ENCODE measurements at places on chromosomes 2 and 18.
A peak's percentile ranks its signal among the peaks of the same experiment; 100 is the strongest.

GRCh38 chr18:76444446-76445105 is 50.5 kb downstream of the ZNF516 start:
- no peak for DNase-seq

DNA sequence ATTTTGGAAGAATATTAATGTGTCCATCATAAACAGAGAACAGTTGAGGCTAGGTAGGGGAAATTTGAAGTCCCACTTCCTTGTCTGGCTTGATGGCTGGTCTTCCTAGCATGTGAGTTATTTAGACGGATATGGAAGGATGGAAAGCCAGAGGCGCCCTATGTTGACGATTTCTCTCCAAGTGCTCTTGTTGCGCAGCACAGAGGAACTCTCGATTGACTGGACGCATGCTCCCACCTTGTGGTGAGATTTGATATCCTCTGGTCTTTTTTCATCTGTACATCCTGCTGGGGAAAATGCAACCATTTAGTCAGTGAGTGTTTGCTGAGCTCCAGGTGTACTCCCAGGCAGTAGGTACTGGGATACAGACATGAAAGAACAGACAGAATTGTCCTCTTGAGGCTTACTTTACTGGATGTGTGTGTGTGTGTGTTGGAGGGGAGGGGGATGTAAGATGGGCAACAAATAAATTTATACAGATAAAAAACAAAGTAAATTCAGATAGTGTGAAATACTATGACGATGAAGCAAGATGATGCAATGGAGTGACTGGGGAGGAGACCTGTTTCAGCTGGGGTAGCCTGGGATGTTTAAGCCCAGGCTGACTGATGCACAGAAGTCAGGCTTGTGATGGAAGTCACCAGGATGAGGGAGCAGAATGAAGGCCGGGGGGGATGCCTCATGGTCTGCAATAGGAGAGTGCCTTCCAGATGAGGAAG is 137.2 kb downstream of the TRIM43 start:
- DNase-seq, result no peak

DNA sequence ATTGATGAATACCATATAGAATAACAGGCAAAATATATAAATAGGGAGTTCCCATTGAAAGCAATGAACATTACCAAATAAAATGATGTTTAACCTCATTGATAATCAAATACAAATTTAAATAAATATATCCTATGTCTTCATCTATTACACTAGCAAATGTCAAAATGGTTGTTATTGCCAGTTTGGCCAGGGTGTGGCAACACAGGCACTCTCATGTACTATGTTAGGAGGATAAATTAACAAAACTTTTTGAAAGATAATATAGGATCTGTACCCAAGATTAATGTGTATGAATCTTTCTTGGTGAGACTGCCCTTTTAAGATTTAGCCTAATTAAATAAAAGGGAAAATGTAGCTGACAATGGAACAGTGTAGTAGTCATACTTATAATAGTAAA is 659.3 kb downstream of the ERBB4 start:
- no peak for DNase-seq

DNA sequence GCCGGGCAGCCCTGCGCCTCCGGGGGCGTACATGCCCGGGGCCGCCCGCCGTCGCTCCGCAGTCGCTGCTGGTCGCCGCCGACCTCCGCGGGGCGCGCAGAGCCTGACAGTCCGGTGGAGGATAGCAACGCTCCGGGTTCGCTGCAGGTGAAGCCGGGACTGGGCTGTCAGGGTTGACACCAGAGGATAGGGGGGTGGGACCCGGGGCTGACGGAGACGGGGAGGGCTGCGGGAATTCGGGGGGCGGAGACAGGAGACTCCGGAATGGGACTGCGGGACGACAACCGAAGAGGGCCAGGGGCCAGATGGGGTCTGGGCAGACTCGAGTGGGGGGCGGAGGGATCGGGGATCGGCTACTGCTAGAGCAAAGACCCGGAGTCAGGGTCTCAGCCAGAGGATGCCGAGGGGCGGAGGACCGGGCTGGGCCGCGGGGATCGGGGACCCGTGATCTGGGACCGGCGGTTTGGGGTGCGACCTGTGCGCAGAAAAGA is 403 bp downstream of the TMEM127 start:
- DNase-seq, result peak; percentile 24

DNA sequence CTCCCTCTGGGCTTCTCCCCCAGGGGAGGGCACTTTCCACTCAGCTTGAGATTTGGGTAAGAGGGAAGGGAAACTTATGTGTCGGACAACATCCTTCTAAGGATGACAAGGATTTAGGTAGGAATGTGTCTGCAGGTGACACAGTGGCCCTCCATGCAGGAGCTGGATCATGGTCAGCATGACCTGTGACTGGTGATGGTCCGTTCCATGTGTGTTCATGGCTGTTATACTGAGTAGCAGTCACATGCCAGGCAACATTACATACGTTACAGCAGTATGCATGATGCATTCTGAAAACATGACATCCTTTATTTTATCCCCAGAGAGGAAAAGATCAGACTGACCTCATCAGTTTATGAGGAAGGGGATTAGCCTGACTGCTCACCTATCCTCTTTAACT is 192.1 kb downstream of the SEPTIN10 start:
- no peak for DNase-seq

DNA sequence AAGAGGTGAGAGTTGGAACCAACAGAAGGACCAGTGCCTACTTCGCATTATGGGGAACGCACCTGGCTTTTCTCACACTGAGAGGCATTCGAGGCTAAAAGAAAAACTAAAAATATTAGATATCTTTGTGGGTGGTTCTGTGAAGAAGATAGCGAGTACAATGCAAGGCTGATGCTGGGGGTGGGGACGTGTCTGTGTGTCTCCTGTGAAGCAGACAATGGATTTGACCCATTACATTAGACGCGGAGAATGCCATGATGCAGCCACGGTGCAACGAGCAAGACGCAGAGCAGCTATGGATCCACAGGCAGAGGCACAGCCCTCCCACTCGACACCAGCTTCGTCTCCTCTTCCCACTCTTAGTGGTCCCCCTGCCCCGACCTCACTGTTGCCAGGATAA is 61.0 kb downstream of the ADCY3 start:
- DNase-seq, result no peak

- no peak for DNase-seq
Observed at GRCh38 chr2:191533693-191534180, 144.2 kb upstream of the NABP1 start.

- no peak for DNase-seq
Observed at GRCh38 chr2:201821080-201821479, 14.7 kb downstream of the CDK15 start.

DNA sequence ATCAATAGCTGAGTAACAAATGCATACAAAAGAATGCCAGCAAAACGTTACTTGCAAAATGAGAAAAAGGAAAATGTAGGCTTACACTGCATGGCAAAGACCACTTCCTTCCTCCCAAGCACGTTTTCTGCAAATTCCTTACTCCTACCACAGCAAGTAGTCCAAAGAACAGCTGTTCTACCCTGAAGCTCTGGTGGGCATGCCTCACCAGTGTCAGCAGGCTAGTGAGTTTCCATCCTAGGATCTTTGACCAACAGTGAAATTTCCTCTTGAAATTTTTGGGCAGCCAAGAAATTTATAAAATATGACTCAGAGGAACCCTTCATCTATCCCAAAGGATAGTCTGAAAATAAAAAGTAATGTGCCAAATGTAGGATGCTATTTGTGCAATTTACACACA is 123.9 kb downstream of the ZNF532 start:
- DNase-seq, result no peak

DNA sequence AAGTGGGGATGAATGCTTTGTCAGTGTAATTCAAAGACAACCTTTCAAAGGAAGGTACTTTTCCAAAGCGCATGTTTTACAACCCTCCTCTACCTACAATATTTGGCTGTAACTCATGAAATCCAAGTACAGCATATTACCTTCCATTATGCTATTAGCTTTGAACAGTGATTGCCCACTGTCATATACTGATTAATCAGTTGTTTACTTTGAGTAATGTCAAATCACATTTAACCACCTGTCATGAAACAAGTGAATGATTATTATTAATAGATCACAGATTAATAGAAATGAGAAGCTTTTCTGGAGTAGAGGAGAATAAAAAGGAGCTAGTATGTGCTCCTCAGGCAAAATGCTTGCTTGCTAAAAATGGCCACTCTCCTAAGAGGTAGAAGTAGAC is 150.5 kb upstream of the SMAD7 start:
- DNase-seq, result no peak

DNA sequence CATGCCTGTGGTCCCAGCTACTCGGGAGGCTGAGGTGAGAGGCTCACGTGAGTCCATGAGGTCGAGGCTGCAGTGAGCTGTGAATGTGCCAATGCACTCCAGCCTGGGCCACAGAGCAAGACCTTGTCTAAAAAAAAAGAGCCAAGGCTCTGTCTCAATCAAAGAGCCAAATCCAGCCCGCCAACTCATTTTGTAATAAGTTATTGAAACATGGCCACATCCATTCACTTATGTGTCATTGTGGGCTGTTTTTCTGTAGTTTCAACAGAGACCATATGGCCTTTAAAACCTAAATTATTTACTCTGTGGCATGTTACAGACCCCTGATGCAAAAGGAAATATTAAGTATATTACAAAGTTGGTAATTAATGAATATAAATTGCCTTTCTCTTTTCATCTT is 60.8 kb downstream of the GPR39 start:
- DNase-seq, result no peak

- no peak for DNase-seq
Observed at GRCh38 chr2:46798041-46798440, 117.6 kb downstream of the MCFD2 start.

- DNase-seq, result no peak
Observed at GRCh38 chr18:13680612-13681011, 45.7 kb downstream of the FAM210A start.

DNA sequence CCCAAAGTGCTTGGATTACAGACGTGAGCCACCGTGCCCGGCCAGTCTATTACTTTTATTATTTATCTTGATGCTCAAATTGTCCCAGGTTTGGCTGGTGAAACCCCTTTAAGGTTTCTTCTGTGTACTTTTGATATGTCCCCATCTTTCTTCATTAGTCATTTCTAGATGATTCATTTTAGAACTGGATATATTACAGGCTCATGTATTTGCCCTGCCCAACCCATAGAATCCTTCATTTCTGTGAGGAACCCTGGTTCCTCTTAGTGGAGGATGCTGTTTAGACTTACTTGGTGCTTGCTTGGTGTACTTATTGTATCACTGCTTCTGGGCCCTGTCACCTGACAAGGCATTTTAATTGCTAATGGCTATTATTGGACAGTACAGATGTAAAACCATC is 40.1 kb downstream of the KCMF1 start:
- DNase-seq, result no peak

DNA sequence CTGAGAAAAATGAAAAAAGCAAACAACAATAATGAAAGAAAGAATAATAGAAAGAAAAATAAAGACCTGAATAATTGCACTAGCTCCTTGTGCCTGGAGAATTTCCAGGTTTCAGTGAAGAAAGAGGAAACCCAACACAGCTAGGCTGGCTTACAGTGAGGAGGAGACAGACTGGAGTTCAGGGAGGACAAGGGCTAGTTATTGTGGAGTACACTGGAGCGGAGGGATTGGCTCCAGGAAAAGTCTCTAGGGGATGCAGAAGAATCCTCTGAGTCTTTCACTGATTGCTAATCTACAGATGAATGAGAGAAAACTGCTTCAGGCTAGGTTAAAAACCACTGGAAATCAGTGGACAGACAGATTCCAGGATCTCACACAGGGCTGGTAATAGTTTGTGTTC is 163.6 kb upstream of the RBMS1 start:
- DNase-seq, result no peak

DNA sequence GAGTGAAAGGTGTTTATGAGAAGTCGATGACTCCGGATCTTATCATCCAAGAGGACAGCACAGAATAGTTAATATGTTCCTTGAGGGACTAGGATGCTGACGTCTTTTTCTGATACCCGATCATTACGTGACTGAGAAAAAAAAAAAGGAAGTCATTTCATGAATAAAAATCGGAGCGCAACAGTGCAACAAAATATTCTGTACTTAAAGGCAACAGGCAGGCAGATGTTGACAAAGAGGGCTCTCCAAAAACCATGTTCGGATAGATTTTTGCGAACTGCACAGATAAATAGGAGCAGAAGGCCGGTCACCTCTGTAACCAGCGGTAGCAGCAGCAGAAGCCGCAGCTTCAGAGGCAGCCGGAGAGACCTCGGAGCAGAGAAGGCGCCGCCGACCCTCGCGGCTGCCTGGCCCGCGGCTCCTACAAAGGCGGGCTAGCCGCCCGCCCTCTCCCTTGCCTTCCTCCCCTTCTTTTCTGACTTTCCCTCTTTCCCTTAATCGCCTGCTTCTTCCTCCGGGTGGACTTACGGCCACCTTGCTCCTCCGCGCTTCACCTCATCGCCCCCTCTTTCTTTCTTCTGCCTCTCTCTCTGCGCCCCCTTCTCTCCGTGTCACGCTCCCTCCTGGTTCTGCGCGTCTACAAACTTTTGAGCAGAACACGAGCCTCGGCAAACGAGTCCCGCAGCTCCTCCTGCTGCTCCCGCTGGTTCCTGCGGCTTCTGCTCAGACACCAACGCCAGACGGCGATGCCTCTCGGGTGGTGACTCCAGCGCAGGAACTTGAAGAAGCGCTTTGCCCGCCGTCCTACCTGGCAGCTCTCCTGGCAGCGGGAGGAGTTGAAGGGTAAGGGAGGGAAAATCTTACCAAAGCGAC is at the start of gene ADCYAP1:
Gene ADCYAP1, plus strand, starts transcription at position 654 of the 873 bp plus-strand sequence. CDS start 516 bp downstream, outside the sequence.
- no peak for DNase-seq

GRCh38 chr2:153311432-153311831 is 167.1 kb downstream of the RPRM start:
- DNase-seq, result no peak

- DNase-seq, result no peak
Observed at GRCh38 chr2:239586651-239587310, 186.0 kb upstream of the HDAC4 start.

- DNase-seq, result no peak
Observed at GRCh38 chr2:189559579-189560272, 20.9 kb downstream of the SLC40A1 start.

DNA sequence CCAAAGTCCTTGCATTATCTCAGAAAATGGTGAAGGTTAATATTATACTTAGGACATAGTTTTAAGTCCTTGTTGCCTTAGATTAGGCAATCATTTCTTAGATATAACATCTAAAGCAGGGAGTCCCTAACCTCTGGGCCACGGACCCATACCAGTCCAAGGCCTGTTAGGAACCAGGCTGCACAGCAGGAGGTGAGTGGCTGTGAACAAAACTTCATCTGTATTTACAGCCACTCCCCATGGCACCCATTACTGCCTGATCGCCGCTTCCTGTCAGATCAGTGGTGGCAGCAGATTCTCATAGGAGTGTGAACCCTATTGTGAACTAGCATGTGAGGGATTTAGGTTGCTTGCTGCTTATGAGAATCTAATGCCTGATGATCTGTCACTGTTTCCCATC is 86.5 kb upstream of the MYO3B start:
- no peak for DNase-seq

DNA sequence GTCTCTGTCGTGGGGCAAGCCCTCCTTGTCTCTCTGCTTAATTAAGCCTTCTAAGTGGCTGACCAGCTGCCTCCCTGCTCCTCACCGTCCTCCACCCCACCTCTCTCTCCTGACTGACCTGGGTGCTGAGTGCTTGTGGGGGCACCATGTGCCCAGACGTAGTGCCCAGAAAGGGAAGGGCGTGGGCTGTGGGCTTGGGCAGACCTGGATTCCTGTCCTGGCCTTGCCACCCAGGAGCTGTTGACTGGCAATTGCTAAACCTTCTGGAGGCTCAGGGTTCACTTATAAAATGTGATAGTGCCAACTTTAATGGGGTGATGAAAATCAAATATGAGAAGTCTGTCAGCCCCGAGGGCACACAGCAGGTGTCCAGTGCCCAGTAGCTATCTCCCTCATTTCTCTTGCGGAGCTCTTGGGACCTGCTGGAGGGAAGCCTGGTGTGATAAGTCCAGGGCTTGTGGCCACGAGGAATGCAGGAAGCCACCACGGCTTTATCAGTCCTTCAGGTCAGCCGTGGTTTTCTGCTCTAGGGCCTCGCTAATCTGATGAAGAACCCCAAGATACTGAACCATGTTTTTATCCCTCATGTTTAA is 22.0 kb upstream of the INHBB start:
- no peak for DNase-seq
